ENCODE measurements at places on chromosomes 2 and 18.

DNA sequence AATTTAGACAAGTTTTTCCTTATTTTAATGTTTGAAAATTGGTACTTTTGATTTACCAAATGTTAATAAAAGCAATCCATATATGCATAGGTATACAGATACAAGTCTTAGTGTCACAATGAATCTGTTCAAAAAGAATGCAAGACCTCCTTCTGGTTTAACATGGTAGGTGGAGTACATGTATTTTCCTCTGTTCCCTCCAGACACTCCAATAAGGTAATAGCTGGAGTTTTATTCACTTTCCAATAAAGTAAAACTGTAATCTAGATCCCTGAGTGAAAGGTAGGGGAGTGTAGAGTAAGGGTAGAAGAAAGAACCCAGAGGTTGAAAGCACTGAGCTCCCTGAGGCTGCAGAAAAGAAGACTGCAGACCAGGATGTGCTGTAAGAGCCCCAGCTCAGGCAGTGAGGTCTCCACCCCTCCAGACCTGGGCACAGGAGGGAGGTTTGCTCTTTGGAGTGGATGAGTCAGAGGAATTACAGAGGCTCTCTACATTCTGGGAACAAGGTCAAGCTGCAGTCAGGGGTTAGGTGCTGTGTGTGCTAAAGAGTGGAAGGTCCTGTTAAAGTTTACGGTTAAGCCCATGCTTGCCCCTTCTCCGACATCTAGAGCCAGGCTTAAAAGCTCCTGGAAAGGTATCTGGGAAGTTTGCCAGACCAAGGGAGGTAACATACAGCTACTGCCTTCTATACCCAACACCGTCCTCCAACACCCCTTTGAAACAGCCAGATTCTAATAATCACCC lies 27.6 kb upstream of the STAT1 start:
- DNase-seq, result peak; percentile 72

- no peak for DNase-seq
Measured at GRCh38 chr2:86525421-86526340, 37.6 kb downstream of the CHMP3 start.

DNA sequence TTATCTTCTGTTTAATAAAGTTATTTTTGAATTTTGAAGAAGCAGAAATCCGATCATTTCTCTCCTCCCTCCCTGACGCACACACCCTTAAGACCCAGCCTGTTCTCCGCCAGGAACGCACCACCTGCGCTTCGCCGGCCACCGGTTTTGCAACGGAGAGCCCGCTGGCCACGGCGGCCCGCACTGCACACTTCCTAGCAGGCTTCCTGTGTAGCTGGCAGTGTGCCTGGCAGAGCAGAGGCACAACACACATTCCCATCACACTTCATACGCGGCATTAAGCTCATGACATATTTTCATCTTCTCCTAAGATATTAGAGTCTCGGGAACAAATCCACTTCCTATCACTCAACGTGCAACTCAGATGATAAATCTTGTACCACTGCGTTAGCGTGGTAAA lies 148.0 kb downstream of the HDAC4 start:
- DNase-seq, result no peak

DNA sequence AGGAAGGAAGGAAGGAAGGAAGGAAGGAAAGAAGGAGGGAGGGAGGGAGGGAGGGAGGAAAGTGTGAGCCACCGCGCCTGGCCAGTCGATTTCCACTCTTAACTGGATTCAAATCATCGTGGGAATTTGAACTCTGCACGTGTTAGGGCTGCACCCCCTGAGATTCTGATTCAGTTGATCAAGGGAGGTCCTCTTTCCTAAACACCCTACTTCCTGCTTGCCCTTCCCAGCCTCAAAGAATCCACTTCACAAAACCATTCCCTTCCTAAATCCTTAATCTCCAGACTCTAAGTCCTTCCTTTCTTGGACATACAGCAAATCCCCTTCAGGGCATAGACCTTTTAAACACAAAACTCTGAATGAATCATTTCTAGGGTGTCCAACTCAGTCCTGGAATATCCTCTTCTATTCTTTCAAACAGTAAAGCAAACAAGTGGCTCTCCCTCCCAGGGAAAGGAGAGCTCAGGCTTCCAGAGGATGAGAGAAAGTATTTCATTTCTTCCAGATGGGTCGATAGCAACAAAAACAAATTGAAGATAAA lies 68.2 kb upstream of the MBOAT2 start:
- DNase-seq, result no peak

DNA sequence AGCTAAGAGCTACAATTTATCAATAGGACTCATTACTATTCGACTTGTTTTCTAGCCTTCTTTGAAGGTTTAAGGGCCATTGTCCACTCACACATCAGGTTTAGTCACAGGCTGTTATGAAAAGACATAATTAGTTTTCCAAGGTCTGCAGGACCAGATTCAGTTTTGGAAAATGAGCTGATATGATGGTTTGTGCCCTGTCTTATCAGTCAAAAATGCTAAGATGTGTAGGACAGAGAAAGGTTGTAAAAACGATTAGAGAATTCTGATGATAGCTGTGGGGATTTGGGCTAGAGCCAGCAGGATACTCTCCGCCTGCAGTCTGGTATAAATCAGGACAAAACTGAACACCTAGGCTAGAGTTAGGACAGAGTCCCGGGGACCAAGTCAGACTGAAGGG lies 213.3 kb downstream of the LRRTM1 start:
- DNase-seq, result no peak

- DNase-seq, result no peak
Measured at GRCh38 chr2:583666-584065, 93.5 kb downstream of the TMEM18 start.

DNA sequence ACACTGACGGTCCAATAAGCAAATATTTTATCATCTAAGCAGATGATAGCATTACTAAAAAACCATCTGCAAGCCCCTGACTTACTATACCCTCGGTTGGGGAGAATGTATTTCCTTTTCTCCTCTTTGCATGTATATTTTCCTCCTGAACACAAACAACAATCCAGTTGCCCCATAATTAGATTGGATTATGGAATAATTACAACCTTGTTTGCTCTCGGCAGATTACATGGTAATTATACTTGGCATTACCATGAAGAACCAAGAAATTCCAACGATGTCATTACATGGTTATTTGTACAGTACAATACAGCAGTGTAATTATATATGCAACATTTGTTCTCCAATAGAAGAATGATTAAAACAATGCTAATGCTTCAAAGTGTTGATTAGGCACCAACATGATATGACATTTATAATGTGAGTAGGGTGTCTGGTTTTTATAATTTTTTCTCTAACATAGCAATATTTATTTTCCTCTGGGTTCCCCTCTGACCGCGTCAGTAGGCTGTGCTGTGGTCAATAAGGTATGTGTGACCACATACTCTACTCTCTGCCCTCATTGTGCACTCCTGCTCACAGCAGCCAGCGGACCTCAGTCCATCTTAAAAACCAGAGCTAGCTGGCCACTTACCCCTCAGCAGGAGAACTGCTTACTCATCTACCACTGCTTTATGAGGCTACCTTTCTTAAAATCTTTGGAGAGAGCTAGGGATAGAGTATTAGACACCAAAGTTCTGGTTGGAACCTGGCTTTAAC lies 176.1 kb downstream of the INSIG2 start:
- no peak for DNase-seq

DNA sequence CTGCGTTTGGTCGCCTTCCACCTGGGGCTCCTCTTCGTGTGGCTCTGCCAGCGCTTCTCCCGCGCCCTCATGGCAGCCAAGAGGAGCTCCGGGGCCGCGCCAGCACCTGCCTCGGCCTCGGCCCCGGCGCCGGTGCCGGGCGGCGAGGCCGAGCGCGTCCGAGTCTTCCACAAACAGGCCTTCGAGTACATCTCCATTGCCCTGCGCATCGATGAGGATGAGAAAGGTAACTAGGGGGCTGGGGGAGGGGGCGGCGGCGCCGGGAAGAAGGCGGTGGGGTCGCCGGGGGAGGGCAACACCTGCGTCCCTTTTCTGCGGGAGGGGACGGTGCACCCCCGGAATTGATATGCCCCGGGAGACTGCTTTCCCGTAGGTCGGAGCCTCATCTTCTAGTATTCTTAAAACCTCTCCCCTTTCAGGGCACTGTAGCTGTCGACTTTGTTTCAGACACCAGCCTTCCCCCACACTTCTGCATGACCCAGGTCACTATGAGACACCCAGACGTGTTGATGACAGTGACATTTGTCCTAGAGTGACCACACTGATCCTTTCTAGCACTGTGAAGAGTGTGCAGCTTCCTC lies 755 bp downstream of the SPAST start:
- DNase-seq, result no peak

DNA sequence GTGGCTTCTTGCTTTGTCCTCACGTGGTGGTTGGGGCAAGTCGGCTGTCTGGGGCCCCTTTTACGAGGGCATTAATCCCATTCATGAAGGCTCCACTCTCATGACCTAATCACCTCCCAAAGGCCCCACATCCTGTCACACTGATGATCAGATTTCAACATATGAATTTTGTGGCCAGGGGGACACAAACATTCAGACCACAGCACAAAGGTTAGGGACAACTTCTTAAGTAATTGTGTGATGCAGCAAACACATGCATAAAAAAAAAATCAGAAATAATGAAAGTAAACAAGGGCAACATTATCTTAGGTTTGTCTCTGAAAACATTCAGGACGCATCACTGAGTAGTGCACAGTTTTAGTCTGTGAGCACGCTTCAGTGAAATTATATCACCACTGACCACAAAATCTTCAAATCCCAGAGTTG lies 54.2 kb upstream of the FRZB start:
- DNase-seq, result no peak
